ENCODE measurements at places on chromosomes 7 and 10.

- DNase-seq = no peak
Measured at GRCh38 chr10:132646443-132647097, 109.0 kb downstream of the INPP5A start.

- no peak for DNase-seq
Measured at GRCh38 chr10:6199131-6199733, 3.5 kb upstream of the PFKFB3 start.

GRCh38 chr7:12927635-12928434 is 240.4 kb downstream of the ARL4A start:
- no peak for DNase-seq

DNA sequence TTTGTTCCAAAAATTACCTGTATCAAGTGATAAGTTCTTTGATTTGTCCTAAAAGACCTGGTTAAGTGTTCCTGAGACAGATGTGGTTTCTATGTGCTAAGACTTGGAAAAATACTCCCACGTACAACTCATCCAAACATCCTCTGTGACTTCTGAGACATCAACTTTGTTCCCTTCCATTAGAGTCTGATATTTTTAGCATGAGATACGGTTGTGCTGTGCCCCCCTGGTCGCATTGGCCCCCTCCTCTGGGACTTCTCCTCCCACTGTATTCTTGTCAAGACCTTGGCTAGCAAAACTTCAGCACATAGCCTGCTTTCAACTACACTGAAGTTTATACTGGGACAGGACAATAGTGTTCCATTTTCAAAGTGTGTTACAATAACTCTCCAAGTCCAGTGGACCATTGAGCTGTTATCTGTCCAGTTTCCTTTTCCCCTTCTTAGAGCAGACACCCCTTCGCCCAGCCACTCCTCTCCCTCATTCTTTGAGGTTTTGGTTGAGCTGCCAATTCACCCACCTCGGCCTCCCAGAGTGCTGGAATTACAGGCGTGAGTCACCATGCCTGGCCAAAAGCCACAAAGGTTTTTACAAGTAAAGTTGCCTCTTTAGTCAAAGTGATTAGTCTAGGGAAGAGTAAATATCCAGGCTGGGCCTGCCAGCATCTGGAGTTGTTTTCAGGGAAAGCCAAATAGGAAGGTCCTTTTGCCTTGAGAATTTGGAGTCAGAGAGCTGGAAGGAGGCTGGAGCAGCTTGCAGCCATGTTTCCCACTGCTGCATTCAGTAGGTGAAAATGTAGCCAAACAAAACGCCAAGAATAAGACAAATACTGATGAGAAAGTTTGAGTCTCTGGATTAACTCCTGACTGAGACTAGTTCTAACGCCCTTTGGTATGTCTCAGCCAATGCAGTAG is 17.8 kb upstream of the PDLIM1 start:
- DNase-seq = peak; percentile 95
